ENCODE measurements at places on chromosomes 4 and X.

- no peak for DNase-seq
These were observed 123.6 kb upstream of the MID1 start for GRCh38 chrX:10744007-10744406.

GRCh38 chrX:130125091-130125874 is 15.0 kb upstream of the ELF4 start:
- no peak for DNase-seq

- DNase-seq: peak; percentile 85
These were observed 70.3 kb upstream of the IQCM start for GRCh38 chr4:149885896-149886295.

GRCh38 chrX:70554081-70554480 is 109.4 kb downstream of the DLG3 start:
- DNase-seq: peak; percentile 1

DNA sequence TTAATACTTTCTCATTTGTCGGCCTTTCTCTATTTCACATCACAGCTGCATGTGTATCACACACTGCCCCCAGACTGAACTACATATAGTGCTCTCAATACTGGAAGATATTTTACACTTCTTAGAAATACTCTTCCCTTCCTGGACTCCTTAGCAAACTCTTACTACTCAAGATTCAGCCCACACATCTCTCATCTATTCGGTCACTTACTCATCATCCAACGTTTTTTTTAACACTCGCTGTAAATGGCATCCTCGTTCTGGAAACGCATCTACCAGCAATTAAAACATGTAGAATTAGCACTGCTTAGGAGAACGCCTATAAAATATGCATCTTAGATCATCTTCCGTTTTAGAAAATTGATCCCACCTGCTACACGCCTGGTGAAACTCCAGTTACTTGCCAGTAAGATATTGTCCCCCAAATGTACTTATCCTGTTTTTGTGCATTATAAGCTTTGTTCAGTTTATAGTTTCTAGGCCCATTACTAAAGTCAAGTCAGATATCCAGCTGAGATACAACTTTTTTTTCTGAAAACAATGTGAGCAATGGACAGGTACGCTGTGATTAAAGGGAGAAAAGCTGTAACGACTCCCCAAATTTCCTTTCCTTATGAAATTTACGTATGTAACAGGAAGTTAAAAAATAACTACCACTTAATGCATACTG is 1.0 kb downstream of the LRP2BP start:
- DNase-seq: peak; percentile 35

DNA sequence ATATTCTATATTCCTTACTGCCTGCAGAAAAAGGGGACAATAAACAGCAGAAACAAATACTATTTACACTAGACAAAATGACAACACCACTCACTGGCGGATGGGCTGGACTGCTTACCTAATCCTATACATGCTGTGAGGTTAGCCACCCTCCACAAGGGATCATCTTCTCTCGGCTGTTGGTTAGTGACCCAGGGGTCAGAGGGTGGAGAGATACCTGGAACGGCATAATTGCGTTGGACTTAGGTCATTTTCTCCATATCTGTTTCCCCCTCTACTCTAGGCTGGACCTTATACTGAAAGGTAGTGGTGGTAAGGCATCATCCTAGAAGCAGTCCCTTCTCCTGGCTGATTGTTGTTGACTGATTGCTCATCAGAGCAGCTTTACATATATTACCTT is 286.8 kb upstream of the UGT8 start:
- DNase-seq: no peak

GRCh38 chr4:3375688-3376087 is 66.1 kb upstream of the HGFAC start:
- DNase-seq: peak; percentile 89

DNA sequence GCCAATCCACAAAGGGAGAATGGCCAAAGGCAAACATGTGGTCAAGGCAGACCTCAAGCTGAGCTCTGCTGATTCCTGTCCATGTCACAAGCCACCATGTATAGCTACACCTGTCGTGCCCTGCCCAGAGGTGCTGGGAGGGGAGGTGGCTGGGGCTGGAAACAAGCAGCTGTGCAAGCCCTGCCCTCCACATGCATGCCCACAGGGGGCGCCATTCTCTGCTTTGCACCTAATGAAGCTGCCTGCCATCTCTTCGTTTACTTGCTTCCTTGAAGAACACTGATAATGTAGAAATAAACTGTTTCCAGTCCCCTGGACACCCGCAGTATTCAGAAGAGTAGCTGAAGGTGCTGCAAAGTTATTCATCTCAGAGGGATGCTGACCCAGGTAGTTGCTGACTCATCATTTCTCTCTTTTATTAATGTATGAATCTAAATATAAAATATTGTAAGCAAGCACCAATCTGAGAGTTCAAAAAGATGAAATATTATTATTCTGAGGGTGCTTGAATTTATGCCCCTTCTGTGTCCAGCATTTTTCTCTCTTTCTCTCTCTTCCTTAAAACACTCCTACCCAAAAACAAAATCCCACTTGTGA is 278.6 kb downstream of the ADGRA3 start:
- no peak for DNase-seq

- no peak for DNase-seq
These were observed 42.4 kb upstream of the NDNF start for GRCh38 chr4:121114756-121115155.

DNA sequence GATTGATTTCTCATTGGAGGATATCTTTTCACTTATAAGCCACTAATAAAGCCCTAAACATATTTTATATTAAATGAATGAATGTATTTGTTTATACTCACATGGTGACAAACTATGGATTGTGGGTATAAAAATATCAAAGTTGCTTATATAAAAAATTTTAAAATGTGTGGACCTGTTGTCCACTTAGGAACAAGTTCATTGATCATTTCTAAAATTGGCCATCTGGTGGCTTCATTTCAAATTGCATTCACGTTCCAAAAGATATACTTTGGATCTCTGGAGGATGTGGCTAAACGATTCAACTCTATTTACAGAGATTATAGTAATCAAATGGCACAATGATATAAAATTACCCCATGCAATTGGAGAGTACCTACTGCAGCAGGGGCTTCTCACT is 32.5 kb downstream of the FSTL5 start:
- no peak for DNase-seq

- no peak for DNase-seq
These were observed 518.0 kb downstream of the TMA16 start for GRCh38 chr4:164012396-164013027.

GRCh38 chr4:14167876-14168510 is 540.5 kb upstream of the BOD1L1 start:
- peak; percentile 45 for DNase-seq

DNA sequence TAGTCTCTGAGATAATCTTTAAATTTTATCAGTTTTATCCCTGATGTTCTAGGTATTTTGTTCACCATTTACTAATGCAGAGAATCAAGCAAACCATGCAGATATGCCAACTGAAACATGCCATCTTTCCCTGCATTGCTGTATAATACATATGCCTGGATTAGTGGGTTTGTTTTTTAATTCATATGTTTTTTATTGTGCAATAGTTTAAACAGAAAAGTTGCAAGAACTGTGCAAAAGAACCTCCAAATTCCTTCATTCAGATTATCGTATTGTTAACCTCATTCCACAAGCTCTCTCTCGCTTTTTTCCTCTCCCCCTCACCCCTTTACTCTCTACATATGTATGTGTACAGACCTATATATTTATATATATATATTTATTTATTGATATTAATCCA is 244.6 kb downstream of the NKX6-1 start:
- DNase-seq: no peak

DNA sequence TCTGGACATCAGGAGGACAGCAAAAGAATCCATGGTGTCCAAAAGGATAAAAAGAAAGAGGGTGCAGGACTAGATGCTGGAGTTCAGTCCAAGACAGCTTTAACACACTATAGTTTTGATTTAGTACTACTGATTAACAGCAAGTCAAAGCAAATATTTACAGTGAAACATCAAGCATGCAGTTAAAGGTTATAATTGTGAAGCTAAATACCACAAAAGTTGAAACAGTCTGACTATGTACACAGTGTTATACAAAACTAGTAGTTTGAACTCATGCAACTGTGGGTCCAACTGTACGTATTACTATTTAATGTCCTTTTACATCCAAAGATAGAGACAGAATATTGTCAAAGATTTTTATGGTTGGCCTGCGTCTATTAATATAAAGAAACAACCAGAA is 57.6 kb downstream of the CHIC2 start:
- no peak for DNase-seq

DNA sequence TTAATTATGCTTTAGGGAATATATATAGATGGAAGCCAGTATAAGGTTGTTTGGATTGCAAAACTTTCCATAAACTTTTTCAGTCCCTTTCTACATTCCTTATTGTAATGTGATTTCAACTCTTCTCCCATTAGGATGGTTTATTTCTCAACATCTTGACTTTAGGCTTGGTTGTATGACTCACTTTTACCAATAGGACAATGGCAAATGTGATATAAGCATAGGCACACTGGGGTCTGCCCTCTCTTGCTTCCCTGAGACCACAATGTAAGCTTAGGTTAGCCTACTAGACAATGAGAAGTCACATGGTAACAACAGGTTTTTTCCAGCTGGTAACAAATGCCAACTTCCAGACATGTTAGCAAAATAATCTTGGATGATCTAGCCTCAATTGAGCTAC is 163.3 kb upstream of the RBPJ start:
- no peak for DNase-seq

DNA sequence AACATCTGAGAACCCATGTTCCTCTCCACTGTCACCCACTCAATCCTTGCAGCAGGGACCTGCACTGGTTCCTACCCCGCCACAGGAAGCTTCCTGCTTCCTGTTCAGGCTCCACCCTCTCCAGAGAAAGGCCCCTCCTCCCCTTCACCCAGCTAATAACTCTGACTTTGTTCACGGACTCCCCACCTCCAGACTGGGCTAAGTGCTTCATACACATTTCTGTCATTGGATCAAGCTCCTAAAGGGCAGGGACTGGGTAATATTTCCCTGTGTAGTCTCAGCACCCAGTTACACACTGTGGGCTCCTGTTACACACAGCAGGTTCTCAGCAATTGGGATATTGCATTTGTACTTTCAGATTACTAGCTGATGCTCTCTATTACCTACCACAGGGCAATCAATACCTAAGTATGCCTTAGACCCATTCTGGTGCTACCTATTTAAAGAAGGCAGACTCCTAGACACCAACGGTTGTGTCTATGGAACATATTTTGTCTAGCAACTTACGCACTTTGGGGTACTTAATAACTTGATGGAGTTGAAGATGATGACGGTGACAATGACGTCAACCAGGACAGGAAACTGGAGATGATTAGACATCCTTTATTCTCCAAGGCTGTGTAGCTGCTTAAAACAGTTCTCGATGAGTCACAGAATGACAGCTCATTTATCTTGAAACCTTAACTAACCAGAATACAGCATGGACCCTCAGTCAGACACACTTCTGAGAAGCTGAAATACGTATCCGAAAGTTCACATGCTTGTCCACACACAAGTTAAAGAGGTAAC is 58.1 kb downstream of the MAML3 start:
- peak; percentile 83 for DNase-seq

- peak; percentile 78 for DNase-seq
These were observed 40.5 kb upstream of the BMP3 start for GRCh38 chr4:80989921-80990544.

DNA sequence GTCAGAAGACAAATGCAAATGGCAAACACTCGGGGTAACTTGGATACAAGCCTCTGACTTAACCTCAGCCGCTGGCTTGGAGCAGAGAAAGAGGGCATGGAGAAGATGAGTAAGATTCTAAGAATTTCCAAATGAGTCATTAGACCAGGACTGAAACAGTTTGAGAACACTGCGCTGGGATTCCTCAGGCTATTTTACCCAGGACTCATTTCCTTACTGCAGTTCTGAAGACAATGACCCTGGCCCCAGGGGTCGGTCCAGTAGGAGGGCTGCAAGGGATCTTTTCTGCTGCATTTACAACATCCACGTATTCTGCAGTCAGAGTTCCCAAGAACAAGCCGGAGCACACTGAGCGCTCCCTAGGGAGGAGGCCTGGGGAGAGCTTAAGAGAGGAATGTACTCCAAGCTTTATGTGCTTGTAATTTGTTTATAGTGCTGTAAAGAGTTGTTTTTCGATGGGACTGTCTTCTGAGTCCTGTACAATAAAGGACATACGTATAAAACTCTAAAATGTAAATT is 27.3 kb upstream of the SORBS2 start:
- DNase-seq: peak; percentile 95

- no peak for DNase-seq
These were observed 540.0 kb upstream of the NR3C2 start for GRCh38 chr4:148982200-148982599.

- DNase-seq: peak; percentile 36
These were observed 219.8 kb downstream of the ZNF674 start for GRCh38 chrX:46325312-46325877.

GRCh38 chr4:173171098-173171497 is 2.5 kb downstream of the GALNT7 start:
- peak; percentile 25 for DNase-seq

DNA sequence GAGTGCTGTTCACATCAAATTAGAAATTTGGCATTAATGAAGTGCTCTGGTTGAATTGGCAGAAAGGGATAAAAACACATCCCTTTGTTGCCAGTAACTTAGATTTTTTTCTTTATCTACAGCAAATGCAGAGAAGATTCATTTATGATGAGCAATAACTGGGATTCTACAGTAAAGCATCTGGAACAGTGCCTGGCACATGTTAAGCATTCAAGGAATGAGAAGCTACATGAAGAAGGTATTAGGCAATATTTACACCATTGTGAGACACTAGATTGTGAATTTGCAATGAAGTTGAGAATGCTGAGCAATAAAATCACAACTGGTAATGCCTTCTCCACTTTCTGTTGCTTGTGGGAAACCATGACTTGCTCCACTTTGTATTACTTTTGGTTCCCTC is 33.5 kb downstream of the PCDH19 start:
- DNase-seq: peak; percentile 25

- DNase-seq: no peak
These were observed 19.1 kb upstream of the EGFL6 start for GRCh38 chrX:13550346-13550745.
